ENCODE measurements at places on chromosomes 3 and 15.

DNA sequence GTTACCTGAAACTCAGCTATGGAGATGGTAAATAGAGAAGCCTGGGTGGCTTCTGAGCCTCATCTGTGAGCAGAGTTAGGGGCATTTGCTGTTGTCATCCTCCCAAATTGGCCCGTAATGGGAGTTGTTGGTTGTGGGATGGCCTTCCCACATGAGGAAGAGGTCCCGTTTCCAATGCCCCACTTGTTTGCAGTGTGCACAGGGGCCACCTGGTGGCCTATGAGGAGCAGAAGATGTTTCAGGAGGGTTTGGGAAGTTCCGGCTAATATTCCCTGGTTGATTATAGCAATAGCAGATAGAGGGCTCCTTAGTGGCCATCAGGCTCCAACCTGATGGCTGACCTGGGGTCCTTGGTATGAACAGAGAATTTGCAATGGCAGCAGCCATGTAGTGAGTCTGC, 1546.5 kb downstream of the OTOL1 start:
- DNase-seq: peak; percentile 48

DNA sequence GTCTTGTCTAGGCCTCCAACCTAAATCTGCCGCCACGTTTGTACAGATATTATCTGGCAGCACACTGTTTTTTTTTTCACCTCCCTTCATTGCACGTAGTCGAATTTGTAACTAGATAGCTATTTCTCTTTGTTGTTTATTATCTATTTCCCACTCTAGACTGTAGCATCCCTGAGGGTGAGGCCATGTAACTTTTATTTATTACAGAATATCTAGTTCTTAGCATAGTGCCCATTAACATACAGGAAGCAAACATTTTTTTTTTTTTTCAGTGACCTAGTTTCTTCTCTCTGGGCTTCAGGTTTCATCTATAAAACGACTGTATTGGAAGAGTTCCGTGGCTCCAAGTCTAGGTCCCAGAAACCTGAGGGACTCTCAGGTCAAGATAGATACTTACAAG, 354.3 kb downstream of the FGF12 start:
- no peak for DNase-seq

- no peak for DNase-seq
These were observed 59.7 kb downstream of the DCUN1D1 start for GRCh38 chr3:182920515-182921084.

DNA sequence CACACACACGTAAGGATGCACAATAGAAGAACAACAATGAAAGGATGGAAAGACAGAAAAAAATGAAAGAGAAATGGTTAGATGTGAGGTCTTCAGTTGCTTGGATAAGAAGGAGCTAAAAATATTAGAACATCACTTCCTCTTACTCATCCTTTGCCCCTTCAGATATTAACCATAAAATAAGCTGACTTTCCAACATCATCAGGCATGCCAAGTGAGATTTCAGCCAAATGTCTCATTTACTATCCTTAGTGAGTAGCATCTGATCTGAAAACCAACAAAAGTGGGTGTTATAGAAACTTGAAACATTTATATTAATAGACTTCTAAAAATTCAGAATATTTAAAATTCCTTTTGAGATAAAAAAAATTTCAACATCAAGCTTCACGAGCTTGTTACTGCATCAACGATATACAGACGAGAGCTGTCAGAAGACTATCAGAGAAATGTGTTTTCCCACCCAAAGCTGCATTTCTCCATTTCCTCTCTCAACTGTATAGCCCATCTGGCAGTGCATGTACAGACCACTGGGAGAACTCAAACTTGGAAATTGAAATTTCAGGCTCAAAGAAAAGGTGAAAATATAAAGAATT, 25.4 kb upstream of the LSAMP start:
- DNase-seq: no peak

- peak; percentile 81 for DNase-seq
These were observed 23.4 kb upstream of the DYNC1LI1 start for GRCh38 chr3:32593903-32594525.

DNA sequence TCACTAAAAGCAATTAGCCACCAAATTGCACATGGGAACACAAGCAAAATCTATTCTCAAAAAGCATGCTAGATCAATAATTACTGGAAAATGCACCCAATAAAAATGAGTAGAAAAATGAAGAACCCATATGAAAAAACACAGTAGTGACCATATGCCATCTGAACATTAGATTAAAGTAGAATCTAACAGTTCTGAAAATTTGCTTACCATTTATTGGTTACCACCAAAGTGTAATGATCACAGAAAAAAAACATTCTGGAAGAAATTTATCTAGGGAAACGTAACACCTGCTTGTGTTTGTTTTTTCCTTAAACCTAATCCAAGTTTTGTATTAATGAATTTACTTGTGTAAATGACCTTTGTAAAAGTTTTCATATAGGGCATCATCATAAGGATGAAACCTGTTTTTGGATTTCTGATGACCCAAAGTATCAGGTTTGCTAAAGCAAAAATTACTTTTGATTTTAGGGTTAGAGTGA, 37.6 kb upstream of the AADAC start:
- no peak for DNase-seq

- no peak for DNase-seq
These were observed 299.8 kb downstream of the CNTN3 start for GRCh38 chr3:74314696-74315095.

DNA sequence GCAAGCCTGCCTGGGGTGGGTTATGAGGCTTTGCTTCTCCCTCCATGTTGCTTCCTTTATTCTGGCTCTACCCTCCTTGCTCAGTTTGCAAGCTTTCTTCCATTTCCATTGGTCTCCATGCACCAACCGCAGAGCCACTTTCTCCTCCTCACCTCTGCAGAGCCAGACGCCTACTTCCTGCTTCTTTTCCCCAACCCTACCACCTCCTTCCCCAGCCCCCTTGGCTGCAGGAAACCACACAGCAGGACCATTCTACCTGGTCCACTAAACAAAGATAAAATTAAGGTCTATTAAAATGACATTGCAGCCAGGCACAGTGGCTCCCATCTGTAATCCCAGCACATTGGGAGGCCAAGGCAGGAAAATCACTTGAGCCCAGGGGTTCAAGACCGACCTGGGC, 10.0 kb upstream of the CAV3 start:
- no peak for DNase-seq

DNA sequence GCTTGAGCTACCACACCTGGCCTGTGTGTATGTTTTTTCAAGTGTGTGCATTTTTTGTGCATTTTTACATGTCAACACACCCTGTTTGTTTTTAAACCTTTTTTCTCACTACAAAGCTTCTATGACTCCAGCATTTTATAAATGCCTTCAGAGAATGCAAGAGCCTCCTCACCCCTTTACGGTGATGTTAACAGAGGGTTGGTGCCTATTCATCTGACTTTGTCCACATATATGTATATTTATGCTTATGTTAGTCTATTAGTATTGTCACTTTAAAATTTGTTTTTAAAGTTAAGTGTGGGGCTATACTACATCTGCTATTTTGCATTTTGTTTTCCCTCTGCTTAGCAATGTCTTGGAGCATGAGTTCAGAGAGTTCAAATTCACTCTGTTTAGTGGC, 45.8 kb downstream of the EEFSEC start:
- DNase-seq: no peak

DNA sequence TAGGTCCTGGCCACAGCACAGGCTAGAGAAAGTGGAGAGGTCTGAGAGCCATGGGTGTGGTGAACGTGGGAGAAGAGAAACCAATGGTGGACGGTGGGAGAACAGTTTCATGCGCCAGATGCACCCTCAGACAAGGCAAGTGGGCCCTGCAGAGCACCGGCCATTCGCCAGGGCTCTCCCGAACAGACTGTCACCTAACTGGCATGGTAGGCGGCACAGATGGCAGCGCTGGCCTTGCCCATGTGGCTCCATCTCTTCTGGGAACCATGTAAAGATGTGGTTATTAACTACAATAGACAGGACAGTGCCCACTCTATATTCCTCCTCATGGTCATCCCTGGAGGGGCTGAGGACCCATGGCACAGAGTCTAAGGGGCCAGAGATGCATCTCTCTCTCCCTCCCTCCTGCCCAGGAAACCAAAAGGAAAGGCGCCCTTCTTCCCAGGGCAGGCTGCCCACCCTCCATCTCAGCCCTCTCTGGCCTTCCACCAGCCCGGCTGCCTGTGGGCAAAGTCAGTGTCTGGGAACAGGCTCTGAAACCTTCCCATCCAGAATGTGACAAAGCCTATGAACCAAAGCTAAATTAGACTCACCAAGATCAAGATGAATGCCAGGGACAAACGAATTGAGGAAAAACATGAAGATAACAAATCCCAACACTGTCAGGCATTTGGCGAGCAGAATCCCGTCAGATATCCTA, 147.8 kb downstream of the OCA2 start:
- DNase-seq: no peak

GRCh38 chr3:5607581-5607980, 420.1 kb downstream of the EDEM1 start:
- no peak for DNase-seq

DNA sequence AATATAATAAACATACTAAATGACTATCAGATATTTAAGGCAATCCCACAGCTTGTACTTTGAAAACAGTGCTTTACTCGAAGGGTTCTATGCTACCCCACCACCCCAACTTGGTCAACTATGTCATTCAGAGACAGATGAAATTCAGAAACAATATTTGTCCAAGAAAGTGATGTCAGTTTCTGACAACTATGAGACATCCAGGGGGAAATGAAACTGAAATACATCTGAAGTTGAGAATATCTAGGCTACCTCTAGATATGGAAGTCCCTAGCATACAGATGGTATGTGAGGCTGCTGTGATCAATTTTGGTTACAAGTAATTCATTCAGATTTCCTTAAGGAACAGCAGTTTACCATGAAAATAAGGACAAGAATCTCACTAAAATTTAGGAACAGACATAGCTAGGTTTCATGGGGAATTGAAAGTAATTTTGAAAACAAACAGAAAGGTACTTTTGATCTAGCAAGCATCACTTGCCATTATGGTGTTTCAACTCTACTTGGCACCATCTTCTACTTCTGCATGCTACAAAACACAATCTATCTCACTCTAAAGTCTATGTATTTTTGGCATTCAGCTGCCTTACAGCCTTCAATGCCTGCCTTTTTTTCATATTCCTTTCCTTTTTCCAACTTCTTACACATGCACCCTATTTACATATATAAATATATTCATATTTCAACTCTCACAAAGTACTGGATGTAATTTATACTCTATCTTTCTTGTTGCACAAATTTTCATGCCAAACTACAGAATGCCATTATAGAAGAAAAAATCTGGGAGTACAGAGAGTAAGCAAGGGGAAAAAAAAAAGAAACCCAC, 21.7 kb downstream of the ATG3 start:
- DNase-seq: no peak

- DNase-seq: no peak
These were observed 47.8 kb downstream of the GPD1L start for GRCh38 chr3:32154205-32154579.

GRCh38 chr15:70687482-70687881, 75.9 kb downstream of the UACA start:
- DNase-seq: no peak

DNA sequence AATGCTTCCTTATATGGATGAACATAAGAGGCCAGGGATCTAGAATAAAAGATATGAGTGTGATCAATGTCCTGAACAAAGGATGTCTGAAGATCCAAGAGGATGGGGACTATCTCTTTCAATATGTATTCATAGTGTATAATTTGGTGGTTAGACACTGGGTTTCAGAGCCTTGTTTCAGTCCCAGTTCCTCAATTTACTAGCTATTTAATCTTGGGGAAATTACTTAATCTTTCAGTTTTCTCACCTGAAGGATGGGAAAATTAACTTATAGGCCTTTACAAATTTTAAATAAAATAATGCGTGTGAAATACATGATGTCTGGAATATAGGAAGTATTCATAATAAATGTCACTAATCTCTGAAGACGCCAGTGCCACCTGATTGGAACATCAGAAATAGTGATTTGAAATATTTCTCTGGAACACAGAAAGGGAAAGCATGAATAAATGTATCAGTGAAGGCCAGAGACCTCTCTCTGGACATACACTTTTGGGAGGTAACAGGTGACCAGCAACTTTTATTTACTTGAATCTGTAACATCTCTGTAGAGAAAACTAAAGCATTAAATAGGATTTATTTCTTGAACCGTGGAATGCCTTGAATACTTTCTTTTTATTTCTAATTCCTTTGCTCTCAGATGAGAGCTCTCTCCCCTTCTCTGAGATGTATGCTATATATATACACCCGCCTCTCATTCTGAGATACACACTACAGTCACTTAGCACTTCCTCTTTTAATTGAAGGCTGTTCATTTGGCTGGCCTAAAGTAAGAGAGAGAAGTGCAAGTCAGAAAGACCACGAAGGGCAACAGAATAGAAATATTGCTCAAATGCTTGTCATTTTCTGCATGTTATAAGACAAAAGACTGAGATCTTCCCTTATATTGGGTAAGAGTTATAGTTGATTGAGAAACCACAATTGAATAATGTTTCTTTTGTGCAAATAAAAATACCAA, 407.1 kb downstream of the LSAMP start:
- DNase-seq: peak; percentile 8

DNA sequence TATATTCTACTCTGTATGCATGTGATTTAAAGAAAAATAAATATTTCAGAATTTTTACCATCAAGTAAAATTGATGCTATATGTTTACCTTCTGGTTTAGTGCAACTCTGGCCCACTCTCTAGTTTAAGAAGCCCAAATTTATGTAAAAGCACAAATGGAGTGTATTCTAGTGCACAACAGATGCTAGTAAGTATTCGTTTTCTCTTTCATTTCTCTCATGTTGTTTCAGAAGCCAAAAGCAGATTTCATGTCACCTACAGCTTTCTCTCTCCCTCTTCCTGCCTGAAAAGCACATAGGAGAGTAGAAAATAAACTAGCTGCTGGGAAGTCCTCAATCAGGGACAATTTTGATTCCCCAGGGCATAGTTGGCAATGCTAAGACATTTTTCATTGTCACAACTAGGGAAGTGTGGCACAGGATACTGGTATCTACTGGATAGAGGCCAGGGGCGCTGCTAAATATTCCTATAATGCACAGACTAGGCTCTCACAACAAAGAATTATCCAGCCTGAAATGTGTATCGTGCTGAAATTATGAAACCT, 147.4 kb upstream of the ARHGEF26 start:
- DNase-seq: no peak

- no peak for DNase-seq
These were observed 45.2 kb upstream of the UMPS start for GRCh38 chr3:124685067-124685466.

DNA sequence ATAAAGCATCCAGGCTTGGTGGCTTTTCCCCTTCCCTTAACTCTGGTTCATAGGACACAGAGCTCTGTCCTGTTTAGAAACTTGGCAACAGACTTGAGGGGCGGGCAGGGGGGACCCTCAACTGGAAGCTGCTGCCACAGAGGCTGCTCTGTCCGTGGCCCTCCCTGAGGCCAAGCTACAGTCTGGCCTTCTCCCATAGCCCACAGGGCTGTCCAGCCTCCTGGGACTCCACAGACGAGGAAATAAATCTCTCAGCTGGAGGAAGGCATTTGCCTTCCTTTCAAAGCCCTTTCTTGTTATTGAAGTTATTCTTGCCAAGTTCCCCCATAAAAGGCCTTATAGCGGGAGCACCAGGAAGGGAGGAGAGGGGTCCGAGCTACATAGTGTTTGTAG, 248.8 kb upstream of the TPM1 start:
- no peak for DNase-seq

- no peak for DNase-seq
These were observed 654.9 kb upstream of the KCNMB2 start for GRCh38 chr3:177881351-177881750.

- no peak for DNase-seq
These were observed 768.6 kb upstream of the GOLIM4 start for GRCh38 chr3:168864107-168865021.

- no peak for DNase-seq
These were observed 64.3 kb downstream of the LEO1 start for GRCh38 chr15:51907136-51907862.

Measured in fibroblast of pulmonary artery (primary cell).